Left ventricle myocardium inferior (tissue), 1 donor: ENCODE measurements at places on chromosomes 16 and 17. TPM values are rescaled to one million over a fixed set of nuclear protein-coding genes. Genes with fewer than 3 reads are reported as not detected.
A peak's percentile ranks its signal among the peaks of the same experiment; 100 is the strongest.

- no peak for DNase-seq
Measured at GRCh38 chr16:83835586-83836566, 28.1 kb downstream of the HSBP1 start.

DNA sequence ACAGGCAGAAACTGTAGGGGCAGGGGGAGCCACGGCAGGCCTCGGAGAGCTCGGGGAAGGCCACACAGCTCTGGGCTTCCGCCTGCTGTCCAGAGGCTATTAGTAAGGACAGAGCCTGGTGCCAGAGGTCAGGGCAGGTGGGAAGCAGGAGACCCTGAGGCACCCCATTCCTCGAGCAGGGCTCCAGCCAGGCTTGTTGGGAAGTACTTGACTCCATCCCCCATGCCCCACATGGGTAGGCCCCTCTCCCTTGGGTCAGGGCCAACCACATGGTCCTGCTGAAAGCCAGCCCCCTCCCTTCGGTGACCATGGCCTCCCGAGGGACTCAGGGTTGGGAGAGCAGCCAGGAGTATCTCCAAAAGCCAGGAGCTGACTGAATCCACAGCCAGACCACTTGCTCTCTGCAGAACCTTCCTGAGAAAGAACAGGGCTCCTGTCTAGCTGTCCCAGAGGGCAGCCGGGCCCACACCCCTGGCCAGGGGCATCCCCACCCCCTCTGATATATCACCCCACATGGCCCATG lies 17.4 kb upstream of the MPRIP start:
- peak; percentile 44 for DNase-seq

- DNase-seq: no peak
Measured at GRCh38 chr16:10729104-10730048, 14.3 kb upstream of the NUBP1 start.

- DNase-seq: no peak
Measured at GRCh38 chr16:67963662-67964321, 4.6 kb downstream of the SLC12A4 start.

- DNase-seq: no peak
Measured at GRCh38 chr17:9436630-9437029, 139.0 kb downstream of the STX8 start.

DNA sequence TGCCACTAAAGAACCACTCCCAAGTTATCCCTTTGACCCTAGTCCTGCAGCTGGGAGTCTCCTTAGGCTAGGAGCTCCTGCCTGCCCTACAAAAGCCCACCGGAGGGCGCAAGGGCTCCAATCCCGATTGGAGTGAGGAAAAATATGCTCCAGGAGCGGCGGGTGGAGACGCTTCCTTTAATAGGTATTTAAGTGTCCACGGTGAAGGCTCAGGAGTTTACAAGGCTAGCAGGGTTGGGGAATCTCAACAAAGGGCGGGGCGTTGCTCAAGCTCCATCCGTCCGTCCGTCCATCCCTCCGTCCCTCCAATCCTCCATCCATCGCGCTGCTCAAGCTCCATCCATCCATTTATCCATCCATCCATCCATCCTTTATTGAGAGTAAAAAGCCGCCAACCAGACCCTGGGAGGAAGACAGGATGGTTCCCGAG lies 556 bp upstream of the SPNS1 start:
- DNase-seq: peak; percentile 40

DNA sequence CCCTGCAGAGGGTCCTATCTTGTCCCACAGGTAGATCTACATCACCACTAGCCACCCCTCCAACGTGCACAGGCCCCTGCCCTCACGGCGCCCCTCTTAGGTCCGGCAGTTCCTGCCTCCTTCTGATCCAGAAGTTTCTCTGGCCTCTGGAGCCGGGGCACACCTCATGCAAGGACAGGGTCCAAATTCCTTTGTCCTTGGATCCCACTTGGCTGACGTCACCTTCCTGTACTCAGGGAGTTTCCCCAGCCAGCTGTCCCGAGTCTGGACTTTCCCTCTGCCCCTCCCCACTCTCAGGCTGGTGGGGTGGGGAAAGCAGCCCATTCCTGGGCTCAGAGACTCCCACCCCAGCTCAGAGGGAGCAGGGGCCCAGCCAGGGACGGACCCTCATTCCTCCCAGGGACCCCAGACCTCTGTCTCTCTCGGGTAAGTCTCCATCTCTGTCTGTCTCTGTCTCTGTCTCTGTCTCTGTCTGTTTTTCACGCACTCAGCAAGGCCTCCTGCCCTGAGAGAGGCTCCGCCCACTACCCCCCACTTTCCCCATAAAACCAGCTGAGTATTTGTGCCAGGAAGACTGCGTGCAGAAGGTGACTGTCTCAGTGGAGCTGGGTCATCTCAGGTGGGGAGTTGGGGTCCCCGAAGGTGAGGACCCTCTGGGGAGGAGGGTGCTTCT lies at the start of gene IL32:
IL32 (plus strand) TSS at position 572 of the 673 bp plus-strand sequence. CDS start 172 bp downstream, outside the sequence.
- peak; percentile 61 for DNase-seq

DNA sequence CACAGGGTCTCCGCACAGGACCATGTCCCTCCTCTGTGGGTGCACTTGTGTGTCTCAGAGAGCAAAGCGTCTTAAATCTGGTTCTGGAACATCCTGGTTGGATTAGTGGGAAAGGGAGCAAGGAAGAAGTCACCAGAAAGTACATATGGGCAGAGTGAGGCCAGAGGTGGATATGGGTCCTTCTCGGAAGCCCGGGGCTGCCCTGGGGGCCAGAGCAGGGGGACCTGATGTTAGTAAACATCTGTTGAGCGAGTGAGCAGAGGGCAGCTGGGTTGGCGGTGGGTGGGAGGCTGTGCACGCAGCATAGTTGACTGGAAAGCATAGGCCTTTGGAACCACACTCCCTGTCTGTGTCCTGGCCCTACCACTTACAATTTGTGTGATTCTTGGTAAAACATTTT lies 22.7 kb downstream of the UNC13D start:
- no peak for DNase-seq

DNA sequence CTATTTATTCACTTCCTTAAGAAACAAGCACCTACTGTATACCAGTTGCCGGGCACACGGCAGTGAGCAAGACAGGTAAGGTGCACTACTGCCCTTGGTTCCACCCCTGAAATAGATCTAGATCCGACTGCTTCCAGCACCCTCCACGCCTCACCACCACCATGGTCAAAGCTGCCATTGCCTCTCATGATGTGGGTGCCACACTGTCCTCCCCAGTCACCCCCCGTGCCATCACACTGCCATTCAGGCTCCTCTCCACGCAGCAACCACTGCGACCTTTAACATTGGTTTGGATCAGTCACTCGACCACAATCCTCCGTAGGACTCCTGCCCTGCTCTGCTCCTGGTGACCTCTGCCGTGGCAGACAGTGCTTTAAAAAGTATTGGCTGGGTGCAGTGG lies 226.8 kb downstream of the CPPED1 start:
- DNase-seq: no peak

GRCh38 chr17:6474376-6474775 lies 30.1 kb downstream of the PIMREG start:
- no peak for DNase-seq

DNA sequence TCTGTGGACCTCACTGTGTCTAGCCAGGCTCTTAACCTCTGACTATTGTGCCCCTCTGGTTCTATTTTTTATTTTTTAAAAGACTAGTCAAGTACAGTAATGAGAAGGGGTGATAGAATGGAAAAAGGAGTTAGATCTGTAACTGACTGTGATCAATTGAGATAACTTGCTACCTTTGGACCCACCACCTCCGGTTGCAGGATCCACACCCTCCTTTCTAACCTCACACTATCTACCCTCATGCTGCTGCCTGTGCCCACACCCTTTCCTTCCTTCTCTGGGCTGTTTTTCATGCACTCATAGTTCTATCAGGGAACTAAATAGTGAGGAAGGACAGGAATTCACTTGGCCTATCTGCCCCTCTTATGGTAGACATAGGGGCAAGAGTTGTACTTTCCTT lies 172.3 kb downstream of the KATNIP start:
- no peak for DNase-seq

DNA sequence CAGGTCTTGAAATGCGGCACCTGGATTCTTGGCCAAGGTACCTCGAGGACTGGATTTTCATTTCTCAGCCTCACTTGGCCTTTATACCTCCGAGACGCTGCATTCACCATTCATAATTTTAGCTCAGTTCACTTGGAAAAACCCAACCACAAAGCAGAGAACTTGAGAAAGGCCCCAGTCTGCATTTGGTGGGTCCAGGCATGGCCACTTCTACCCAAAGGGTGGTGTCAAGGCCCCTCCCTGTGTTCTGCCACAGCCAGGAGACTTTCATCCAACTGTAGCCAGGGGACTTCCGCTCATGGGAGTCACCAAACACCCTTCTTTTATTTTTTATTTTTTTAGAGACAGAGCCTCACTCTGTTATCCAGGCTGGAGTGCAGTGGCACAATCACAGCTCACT lies 14.7 kb upstream of the TVP23A start:
- DNase-seq: no peak

The TM4SF5 gene
- total RNA-seq: not detected

DNA sequence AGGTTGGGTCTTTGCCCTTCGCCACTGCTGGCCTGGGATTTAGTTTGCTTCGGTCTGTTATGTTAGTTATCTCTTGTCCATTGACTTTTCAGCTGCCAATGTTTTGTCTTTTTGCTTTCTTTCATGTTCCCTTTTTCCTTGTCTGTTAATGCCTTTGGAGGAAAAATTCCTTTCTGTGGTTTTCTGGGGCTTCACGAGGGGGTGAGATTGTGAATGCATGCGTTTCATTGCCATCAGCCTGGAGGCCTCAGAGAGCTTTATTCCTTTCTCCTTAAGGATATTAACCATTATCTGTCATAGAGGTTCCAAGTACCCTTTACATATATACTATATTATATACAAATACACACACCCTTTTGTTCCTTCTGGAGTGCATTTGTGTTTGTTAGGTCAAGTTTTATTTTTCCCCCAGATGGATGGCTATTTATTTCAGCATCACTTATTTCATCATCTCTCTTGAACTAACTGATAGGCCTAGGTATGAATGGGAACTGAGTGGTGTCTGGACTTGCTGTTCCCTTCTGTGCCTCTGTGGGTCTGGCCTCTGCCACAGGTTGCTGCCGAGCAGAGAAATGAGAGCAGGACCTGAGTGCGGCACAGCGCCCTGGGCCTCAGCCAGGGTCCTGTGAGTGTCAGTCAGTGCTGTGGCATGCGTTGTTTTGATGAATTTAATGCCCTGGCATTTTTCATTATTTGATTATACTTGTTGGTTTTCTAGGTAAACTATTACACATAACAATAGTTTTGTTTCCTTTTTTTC lies 193.4 kb downstream of the LGALS9B start:
- no peak for DNase-seq

The GPR142 gene
- not detected for total RNA-seq

DNA sequence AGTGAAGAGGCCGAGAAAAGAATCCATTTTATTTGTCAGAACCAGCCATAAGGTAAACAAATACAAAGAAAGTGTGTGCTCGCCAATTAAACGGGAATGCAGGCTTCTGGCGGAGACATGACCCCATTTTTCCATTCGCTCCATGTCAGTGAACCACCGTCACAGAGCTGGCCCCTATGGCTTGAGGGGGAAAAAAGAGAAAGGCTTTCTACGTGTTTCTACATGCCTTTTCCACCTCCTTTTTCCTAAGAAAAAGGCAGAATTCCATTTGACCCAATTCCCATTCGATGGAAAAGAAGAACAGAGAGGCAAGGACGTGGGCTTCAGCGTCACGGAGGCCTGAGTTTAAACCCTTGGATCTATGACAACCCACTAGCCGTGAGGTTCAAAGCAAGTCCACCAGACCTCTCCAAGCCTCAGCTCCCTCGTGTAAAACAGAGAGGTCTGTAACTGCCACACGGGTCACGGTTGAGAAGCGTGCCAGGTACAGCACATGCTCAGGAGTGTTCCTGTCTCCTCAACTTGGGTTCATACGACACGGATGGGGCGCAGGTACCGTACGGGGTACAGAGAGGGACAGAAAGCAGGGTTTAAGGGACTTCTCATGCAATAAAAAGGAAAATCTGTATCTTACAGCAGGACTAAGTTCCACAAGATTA lies 91.9 kb downstream of the NXN start:
- no peak for DNase-seq

- no peak for DNase-seq
Measured at GRCh38 chr16:50684823-50685461, 3.8 kb upstream of the SNX20 start.

DNA sequence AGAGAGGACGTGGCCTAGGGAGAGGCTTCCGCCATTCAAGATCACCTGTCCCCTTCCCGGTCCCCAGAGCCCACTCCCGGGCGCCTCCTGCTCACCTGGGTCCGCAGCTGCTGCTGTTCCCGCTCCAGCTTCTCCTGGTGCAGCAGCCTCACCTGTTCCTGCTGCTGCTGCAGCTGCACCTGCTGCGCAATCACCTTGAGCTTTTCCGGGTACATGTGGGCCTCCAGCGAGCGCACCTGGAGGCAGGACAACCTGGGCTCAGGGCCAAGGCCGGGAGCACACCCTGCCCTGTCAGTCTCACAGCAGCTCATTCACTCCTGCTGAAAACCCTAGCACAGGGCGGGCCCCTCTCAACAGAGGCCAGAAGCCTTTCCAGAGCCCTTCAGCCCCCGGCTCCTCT lies 12.5 kb downstream of the TFAP4 start:
- no peak for DNase-seq

DNA sequence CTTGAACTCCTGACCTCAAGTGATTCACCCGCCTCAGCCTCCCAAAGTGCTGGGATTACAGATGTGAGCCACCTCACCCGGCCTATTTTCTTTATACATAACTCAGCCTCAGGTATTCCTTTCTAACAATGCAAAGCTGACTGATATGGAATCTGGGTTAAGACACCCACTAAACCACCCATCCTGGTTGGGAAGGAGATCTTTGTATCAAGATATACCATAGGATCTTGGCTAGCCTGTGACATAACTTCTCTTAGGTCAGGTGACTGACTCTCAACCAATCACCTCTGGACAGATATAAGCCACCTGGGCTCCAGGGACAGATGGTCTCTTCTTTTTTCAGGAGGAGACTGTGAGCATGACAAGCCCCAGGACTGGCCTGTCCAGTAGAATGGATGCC lies 51.2 kb upstream of the NKD1 start:
- DNase-seq: no peak
